ENCODE measurements at places on chromosomes 13 and 19.

DNA sequence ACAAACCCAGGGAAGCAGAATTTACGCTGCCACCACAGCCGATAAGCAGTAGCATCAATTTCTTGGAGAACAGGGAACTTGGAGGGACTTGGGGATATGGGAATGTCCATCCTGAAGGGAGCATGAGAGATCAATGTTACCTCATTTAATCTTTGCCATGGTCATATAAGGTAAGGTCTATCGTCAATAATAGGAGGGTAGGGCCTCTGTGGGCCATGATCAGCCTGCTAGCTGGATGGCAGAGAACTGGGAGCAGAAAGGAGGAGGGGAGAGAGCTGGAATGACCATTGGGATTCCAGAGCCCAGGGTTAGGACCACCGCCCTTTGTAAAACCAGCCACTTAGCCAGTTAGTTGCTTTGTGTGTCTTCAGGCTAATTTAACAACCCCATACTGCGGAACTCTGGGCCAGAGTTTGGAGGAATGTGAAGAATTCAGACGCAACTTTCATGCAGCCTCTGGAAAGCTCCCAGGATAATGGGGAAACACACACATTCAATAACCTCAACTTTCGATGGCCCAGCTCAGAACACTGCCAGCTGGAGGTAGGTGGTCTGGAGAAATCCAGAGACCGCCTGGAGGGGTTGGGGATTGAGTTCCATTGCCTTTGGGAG is 40.3 kb downstream of the ZNF557 start:
- DNase-seq = no peak

GRCh38 chr19:931860-932647 is 6.2 kb downstream of the ARID3A start:
- DNase-seq = no peak

DNA sequence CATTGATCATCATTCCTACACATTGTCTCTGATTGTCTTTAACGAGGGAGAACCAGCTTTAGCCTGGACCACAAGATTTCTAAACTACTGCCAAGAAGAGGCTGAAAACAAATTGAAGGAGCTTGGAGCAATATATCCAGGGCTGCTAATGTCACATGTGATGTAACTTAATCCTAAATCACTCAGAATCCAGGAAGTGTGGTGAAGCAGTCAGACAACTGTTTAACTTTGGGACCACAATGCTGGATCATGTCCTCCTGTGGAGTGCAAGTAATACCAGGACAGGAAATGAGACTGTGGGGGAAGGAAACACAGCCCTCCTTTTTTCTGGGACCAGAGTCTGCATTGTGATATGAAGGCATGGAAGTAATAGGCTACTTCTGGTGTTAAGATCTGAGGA is 430.2 kb downstream of the KCTD12 start:
- DNase-seq = no peak

DNA sequence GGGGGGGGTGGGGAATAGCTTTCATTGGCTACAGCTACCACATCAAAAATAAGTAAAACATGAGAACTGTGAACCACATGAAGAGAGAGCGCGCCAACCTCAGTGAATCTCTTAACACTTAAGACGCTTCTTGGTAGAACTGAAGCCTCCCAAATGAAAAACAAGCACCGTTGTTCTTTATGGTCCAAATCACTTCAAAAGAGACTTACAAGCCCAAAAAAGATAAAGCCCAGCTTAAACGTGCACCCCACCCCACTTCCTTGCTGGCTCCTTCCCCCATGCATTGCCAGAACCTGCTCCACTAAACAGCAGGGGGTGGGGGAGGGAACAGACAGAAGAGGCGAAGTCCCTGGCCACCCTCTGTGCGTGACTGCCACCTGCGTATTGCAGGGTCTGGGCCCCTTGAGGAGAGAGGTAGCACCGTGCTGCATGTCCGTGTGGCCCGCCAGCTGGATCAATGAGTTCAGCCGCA is 479.1 kb downstream of the FOXO1 start:
- peak; percentile 20 for DNase-seq

DNA sequence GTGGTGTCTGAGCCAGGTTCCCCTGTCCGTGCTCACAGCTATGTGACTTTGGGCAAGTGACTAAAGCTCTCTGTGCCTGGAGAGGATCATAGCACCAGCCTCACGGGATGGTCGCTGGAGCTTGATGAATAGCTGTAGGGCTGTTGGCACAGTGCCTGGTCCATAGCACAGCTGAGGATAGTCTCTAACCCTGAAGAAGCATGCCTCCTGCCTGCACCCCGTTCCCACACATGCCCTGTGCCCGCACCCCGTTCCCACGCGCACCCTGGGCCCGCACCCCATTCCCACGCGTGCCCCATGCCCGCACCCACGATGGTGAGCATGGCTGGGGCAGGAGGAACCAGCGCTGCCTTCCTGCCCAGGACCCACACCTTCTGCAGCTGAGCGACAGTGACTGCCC is 63.7 kb upstream of the F7 start:
- DNase-seq = no peak

DNA sequence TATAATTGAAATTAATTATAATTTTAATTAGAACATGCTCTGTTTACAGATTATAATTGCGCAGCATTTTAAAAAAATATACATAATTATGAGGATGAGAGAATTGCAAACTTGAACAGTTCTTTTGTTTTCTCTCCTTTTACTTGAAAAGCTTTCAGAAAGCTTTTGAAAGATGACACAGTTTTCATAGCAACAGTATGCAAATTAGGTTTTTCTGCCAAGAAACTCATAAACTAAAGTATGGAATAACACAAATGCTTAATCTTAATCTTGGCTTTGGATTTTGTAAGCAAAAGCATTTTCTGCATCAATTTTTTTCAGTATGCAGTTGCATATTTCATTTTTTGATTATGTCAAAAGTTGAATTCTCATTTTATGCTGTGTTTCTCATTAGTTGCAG is 32.8 kb upstream of the AKAP11 start:
- DNase-seq = no peak

GRCh38 chr19:49746206-49746958 is 16.7 kb downstream of the TSKS start:
- DNase-seq = peak; percentile 98
